ENCODE measurements at places on chromosomes 6 and 20.
A peak's percentile ranks its signal among the peaks of the same experiment; 100 is the strongest.

- DNase-seq = no peak
These were observed 99.0 kb downstream of the PLCB1 start for GRCh38 chr20:8231038-8231437.

DNA sequence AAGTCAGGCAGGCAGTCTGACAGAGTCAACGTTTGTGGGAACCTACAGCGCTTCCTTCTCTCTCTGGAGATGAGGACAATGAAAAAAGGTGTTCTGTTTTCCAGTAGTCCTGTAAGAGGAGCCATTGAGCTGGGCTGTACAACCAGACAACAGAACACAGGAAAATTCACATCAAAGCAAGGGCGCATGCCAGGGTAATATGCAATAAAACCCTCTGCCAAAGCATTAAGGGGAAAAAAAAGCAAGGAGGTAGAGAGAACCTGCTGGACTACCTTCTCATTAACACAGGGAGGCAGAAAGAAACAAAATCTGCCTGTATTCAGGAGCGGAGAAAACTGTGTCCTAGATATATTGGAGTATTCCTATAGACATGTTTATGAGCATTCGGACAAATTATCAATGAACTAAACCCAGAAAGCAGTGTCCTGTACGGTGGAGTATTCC, 1.3 kb downstream of the RNF24 start:
- DNase-seq = peak; percentile 55

DNA sequence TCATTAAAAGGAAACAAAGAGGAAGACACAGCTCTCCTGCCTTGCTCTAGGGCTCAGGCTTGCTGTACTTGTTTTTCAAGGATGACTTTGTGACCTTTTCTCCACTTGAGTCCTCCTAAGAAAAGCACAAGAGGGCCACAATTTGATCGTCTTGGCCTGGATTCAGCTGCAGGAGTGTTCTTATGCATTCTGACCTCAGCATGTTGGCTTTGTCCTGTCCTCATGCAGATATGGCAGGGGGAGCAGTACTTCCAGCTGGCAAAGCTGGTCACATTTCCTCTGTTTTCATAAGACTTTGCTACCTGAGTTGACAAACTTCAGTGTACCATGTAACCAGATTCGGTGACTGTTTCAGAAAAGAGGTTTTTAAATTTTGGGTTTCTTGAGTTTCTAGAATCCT, 30.8 kb downstream of the KDM1B start:
- no peak for DNase-seq

DNA sequence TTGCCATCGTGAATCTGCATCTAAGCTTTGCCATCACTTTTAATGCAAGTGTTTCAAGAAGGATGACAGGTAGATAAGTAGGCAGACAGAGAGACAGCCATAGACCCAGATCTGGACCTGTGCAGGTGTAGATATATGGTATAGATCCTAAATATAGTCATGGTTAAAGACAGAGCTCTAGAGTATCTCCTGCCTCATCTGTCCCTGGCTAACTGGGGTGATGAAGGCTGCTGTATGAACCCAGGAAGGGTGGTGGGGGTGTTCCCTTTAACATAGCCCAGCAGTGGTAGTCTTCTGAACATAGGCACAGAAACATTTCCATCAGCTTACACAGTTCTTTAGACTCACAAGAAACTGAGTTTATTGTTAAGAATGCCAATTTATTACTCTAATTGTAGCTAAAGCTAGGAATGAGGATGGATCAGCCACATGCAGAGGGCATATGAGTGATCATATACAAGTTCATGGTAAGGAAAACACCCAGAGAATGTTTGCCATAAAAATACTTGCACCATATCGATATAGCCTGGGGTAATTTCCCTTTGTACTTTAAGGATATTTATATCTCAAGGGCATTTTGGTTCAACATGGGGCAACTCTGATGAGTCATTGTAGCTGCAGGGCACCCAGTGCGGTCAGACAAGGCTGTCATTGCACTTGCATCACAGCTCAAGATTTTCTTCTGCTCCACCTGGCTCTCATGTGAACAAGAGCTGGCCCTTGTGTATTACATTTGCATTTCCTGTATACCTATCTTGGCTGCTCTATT, 587.2 kb downstream of the EPM2A start:
- no peak for DNase-seq

DNA sequence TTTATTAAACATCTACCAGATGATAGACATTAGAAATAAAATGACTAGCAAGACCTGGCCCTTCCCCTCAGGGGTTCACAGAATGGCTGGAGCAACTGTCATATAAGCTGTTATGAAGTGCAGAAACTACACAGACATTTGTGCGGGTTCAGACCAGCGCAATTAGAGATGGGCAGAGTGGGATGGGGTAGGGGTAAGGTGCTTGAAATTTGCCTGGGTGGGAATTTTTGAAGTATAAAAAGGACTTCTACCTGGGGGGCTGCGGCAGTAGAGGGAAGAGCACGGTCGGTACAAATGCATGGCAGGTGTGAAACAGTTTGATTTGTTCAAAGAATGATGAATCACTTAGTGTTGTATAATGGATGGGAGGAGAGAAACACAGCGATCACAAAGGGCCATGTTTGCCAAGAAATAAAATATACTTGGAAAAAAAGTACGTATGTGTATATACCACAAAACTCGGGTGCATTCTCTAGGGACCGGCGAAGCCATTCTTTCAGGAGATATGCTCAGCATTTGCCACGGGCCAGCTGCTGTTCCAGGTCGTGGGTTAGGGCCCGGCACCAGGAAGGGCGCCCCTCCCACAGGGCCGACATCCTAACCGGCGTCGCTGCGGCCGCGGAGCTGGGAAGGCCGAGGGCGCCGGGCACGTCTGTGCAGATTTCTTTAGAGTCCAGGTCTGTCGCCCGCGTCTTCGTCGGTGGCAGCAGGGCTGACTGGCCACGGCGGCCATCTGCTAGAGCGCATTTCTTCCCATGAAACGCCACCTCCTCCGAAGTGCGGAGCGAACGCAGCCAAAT, 809 bp upstream of the NOL7 start:
- DNase-seq = no peak

- no peak for DNase-seq
These were observed 167.8 kb upstream of the UST start for GRCh38 chr6:148578837-148579565.

DNA sequence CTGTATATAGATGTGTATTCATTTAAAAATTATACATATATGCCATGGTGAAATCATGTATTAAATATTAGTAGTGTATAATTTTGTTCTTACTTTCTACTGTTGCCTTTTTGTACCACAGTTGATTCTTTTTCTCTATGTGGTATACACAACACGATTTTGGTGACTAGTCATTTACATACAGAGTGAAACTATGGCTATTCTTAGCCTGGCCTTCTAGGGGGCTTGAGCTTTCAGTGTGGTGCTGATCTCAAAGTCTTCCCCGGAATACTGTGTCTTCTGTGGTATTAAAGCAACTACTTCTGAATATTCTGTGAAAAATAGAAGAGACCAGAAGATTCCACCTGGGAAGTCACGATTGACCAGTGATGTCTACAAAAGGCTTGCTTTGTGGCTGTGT, 301.9 kb downstream of the UTRN start:
- no peak for DNase-seq

GRCh38 chr20:6662309-6662708, 105.2 kb upstream of the BMP2 start:
- no peak for DNase-seq

- peak; percentile 73 for DNase-seq
These were observed at the start of gene CD40 for GRCh38 chr20:46117704-46118467. Gene CD40 (plus strand): TSS chr20:46118314. CDS start chr20:46118344, 30 bp downstream.

DNA sequence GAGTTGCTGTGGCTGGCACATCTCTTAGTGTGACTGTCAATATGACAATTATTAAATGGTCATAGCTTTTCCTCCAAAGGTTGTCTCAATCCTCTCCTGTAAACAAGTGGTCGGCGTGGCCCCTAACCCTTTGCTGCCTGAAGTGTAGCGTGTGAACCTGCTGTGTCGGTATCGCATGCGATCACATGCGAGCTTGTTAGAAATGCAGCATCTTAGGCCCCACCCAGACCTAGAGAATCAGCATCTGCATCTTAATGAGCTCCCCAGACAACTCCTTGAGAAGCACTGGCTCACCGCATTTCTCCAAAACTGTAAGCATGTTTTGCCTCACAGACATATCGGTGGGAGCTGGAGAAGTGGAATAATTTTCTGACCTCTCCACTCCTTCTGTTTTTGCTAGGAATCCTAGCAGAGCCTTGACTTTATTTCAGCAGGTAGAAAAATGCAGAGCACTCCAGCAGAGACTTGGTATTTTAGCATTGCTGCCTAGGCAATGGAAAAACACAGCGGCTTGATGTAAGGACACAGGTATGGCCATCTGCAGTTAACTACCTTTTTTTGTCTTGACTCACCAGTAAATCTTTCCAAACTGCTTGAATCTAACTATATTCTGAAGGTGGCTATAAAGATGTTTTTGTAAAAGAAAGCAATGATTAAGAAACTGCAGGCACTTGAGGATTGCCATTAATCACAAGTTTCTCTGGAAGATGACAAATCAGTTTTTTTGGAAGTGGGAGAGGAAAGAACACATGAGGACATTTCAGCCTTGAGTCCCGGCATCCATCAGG, 67.6 kb downstream of the PSMG4 start:
- DNase-seq = no peak

DNA sequence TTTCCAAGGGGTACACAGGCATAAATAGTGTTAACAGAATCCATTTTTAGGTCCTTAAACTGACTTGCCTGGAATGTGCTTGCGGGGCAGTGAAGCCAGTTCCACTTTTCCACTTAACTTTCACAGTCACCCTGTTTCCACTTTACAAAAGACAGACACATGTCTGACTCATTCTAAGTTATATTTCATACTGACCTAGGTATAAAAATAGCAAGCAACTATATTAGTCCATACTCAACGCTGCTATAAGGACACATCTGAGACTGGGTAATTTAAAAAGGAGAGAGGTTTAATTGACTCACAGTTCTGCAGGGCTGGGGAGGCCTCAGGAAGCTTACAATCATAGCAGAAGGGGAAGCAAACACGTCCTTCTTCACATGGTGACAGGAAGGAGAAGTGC, 88.2 kb downstream of the MTFR2 start:
- no peak for DNase-seq

- no peak for DNase-seq
These were observed 5.0 kb downstream of the SERPINB6 start for GRCh38 chr6:2966347-2966746.

GRCh38 chr6:85129881-85130280, 320.0 kb upstream of the NT5E start:
- DNase-seq = no peak

- DNase-seq = no peak
These were observed 1.8 kb downstream of the FOXO3 start for GRCh38 chr6:108562503-108562993.

DNA sequence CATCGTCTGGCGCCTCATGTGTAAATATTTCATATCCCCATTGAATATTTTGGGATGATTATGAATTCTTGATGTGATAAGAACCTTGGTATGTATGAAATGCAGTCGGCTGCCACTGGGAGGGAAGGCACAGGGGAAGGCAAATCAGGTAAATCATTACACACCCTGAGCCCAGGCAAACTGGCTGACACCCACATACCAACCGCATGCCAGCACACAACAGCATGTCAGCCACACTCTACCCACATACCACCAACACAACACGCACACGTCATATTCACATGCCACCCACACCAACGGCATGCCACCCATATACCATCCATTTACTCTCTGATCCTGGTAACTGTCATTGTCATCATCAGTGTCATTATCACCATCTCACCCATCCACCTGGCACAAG, 28.3 kb upstream of the MDGA1 start:
- DNase-seq = no peak

DNA sequence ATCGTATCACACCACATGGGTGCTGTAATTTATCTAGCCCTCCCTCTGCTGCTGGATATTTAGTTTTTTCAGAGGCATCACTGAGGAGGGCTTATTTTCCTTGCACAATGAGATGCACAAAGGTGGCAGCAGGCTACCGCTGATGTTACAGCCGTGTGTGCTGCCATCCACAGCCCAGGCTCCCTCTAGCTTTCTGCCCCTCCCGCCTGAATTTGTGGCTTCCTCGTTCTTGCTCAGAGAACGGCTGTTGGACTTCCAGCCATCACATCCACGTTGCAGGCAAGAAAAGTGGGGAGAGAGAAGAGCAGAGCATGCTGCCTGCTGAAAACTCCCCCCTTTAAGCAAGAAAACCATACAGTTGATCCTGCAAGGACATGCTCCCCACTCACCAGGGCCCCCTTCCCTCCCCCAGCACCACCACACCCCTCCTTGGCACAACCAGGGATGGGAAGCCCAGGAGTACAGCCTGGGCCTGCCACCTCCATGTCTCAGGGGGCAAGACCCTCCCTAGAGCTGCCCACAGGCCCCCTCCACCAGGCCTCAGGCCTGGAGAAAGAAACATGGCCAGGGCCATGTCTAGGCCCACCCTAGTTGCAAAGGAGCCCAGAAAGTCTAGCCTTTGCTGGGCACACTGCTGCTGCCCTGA, 102.6 kb downstream of the MRPL14 start:
- DNase-seq = no peak

DNA sequence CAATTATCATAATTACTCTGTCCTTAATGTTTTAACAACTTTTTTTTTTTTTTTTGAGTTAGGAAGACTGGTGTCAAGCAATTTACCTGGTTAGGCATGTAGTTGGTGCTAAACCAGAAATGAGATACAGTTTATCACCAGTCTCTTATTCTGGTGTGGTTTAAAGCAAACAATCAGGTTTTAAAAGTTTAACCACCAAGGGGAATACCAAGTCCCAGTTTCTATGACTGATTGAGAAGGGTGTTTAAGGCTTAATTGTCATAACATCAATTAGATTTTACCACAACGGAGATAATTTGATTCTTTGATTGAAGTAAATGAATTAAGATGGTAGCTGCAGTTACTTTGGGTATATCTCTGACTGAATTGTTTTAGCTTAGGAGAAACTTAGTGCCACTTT, 197.8 kb downstream of the TFAP2B start:
- no peak for DNase-seq

DNA sequence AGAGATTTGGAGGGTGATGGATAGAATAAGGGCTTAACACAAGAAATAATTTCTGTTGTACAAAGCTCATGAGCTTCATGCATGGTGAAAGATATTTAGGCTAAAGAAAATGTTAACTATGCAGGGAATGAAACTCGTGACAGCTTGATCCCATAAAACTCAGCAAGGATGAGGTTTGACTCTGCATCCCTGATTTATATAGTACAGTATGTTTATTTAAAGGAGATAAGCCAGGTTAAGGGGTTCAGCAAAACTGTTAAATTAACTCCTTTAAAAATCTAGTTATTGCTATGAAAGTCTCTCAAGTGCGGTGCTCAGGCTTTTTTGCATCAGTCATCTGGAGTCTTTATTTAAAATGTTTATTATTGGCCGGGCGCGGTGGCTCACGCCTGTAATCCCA, 326.4 kb downstream of the LAMA2 start:
- no peak for DNase-seq

GRCh38 chr20:63264000-63264399, 8.6 kb upstream of the ARFGAP1 start:
- DNase-seq = no peak
